ENCODE measurements at places on chromosomes 12 and 14.

DNA sequence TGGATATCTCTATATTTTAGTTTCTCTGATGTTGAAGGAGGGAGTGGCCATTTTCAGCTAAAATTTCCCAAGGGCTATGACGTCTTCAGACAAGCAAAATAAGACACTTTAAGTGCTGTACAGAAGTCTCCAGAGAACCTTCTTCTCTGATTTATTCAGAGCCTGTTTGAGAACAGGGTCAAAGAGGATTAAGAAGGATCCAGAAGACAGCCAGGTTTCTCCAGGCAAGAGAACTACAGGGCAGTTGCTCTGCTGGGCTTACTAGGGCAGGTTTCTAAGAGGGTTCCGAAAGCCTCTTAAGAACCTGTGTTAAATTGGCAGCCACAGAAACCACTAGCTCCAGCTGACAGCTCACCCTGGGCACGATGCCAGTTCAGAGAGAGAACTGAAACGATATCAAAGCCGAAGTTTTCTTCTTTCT, 1.2 kb downstream of the MGP start:
- DNase-seq, result peak; percentile 24

DNA sequence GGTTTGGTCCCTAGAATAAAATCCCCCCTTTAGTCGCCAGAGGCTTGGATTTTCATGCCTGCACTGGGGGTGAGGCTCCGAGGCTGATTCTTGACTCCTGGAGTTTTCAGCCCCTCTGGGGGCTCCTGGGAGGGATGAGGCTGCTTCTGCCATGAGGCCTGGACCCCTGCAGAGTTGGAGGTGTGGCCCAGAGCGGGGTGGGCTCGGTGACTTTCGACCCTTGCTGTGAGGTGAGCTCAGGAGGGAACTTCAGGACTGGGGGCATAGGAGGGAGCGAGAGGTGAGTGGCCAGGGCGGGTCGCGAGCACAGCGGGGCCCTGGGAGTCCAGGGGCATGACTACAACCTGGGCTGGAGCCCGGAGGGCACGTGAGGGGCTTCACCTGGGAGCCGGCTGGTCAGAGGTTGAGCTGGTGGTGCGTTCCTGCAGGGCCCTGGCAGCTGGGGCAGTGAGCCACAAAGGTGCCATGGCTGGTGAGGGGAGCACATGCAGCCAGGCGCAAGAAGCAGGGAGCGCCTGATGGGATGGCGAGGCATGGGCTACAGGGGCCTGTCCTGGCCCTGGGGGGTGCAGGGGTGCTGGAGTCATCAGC, 168.2 kb downstream of the KIF26A start:
- no peak for DNase-seq

DNA sequence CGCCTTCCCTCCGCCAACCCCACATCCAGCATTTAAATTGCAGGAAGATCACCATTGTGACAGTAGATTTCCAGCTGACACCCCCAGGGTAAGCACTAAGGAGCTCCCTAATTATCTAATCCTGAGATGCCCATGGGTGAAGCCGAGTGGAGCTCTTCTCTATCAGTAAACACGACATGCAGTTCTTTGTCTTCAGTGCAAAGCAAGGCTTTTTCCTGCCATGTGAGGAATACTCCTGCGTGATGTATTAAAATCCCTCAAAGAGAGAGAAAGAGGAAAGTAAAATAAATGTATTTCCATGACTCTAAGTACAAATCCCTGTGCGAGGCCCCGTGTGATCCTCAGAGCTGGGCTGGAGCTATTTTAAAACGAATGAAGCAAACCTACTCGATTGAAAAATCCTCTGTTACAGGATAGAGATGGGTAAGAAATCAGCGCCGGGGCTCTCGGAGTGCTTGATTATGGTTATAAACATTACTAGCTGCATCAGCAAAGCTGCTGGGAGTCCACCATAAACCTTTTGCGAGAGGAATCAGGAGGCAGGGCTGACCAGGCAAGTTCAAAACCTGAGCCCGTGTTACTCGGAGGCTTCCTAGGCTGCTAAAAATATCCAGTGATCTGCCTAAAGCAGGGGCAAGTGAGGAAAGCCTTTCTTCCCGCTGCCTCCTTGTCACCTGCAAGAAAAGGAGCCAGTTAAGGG, 61.5 kb downstream of the MAP1LC3B2 start:
- DNase-seq, result no peak

DNA sequence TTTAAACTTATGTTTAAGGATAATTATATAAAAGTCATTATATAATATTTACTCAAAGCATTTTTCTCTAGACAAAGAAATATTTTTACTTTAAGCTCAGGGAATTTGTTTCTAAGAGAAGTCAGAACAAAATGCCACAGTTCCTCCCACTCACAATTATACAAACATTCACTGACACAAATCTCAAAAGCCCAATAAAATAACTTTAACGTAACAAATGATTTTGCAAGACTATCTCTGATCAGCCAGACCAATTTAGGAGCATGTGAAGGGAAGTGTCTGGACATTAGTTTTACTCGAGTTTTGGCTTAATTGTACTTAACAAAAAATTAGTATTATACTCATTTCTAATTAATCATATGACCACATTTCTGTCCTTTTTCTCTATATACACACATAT, 41.2 kb downstream of the COCH start:
- DNase-seq, result no peak

- DNase-seq, result no peak
Measured at GRCh38 chr14:21326972-21327371, 47.1 kb downstream of the RPGRIP1 start.

GRCh38 chr12:20455001-20455706, 86.8 kb downstream of the PDE3A start:
- no peak for DNase-seq

GRCh38 chr12:8501720-8502119, 11.6 kb upstream of the CLEC4D start:
- DNase-seq, result no peak

DNA sequence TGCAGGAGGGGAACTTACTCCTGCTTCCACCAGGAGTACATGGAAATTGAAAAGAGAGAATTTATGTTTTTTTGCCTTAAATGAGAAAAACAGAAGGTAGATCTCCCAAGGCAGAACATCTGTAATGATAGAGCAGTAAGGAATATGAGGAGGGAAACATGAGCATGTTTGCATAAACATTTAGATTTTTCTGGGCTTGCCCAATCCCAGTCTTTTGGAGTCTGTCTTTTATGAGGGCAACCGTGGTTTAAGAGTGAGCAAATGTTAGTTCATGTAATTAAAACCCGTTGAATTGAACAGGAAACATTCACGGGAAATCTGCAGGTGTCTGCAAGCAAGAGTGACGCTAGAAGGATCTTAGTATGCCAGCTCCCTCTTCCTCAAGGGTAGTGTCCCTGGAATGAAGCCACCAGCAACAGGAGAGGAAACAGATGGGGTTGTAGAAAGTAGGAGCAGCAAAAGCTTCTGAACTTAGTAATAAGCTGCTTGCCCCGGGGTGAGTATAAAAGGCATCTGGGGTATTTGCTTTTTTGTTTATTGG, 79.3 kb downstream of the ARF6 start:
- DNase-seq, result peak; percentile 27

- no peak for DNase-seq
Measured at GRCh38 chr12:106119301-106119700, 19.5 kb downstream of the NUAK1 start.

DNA sequence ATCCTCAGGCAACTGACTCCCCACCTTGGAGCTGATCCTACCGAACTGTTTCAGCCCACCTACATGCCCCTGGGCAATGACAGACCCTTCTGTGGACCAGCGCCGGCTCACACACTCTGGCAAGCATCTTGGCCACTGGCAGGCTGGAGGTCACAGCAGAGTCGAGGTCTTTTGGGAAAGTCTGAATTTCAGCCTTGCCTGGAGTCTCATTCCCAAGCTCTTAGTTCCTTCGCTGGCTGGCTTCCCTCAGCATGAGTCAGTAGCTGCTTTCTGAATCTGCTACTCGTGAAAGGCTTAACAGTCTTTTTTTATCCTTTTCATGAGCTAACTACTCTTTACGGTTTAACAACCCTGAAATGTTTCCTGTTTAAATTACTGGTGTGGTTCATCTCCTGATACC, 44.5 kb downstream of the ASCL4 start:
- DNase-seq, result no peak

GRCh38 chr14:105281371-105282097, 19.3 kb downstream of the BRF1 start:
- no peak for DNase-seq

GRCh38 chr12:117563706-117564105, 202.3 kb upstream of the NOS1 start:
- DNase-seq, result no peak

DNA sequence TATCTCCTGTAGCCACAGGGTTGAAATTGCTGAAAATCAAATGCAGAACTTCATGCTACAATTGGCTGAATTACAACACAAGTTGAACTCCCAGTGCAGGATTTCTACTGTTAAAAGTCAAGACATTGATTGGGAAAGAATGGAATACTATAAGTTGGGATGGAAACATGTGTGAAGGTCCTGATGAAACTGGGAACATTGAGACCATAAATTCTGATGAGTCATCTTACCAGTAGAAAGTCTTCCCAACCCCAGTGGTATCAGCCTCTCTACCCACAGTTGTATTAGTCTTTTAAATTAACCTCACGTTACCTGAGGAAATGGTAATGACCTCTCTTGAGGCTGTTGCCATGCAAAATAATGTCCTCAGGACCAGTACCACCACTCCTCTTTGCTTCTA, 27.4 kb upstream of the DYRK2 start:
- no peak for DNase-seq

GRCh38 chr12:16972923-16973770, 367.2 kb upstream of the LMO3 start:
- no peak for DNase-seq

DNA sequence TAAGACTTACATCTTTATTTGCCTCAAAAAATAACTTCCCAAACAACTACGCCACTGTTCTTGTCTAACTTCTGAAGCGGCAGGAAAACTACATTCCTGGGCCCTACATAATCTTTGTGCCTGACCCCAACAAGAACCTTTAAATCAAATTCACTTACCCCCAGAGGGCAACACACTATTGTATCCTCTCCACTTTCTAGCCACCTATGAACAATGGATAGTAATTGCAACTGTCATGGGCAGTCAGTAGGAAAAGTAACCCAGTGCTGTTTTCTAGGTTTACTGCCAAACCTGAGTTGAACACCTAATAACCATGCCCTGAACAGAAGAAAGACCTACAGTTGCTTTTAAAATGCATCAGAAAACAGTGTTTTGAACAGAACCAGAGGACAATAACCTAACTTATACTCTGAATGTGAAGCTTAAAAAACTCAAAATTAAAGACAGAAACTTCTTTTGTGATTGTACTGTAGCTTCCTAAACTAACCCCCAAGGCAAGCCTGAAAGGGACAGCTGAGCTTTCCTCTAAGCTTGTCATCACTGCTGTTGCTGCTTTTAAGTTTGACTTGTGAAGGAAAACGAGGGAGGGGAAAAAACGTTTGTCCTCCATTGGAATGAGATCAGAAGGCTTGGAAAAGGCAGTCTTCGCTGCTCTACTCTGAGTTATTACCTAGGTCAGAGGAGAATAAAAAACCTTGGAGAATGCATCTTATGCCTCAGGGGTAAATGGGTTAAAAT, 195.7 kb downstream of the SOX5 start:
- no peak for DNase-seq

DNA sequence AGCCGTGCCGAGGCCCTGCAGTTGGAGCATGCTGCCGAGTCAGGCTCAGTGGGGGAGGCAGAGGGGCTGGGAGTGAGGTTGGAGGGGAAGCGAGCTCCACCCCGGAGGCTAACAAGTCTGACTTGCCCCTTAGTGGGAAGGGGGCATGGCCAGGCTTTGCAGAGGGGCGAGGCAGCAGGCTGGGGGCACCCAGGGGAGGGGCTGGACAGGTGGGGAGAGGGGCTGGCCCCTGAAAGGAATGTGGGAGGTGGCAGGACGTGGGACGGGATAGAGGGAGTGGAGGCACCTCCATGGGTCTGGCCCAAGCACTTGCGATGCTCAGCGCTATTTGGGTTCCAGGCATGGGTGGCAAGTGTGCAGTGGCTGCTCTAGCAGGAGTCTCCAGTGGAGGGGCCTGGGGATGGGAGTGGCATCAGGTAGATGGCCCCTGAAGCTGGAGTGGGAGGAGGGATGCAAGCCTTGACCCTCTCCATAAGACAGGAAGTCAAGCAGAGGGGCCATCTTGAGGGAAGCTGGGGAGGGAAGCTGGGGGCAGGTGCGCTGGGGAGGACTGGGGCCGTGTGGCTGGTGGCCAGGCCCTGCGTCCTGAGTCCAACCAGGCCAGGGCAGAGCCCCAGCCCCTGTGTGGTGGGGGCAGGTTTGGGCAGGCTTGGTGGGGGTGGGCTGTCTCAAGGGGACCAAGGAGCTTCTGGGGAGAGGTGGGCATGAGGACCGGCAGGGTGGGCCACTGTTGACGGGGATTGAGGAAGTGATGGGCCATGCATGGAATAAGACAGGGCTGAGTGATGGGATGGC, 2.6 kb downstream of the TRMT61A start:
- DNase-seq, result no peak

DNA sequence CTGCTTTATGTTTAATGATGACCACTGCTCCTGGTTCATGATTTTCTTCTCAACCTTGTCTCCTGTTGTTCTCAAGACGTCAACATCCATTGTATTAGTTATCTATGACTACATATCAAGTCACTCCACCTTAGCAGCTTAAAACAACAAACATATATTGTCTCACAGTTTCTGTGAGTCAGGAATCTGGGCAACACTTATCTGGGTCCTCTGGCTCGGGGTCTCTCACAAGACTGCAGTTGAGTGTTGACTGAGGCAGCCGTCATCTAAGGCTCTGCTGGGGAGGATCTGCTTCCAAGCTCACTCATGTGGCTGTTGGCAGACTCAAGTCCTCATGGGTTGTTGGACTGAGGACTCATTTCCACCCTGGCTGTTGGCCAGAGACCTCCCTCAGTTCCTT, 27.3 kb upstream of the FRS2 start:
- no peak for DNase-seq

- DNase-seq, result no peak
Measured at GRCh38 chr12:6450091-6450868, 1.6 kb upstream of the TAPBPL start.

GRCh38 chr14:47438650-47439140, 236.7 kb downstream of the MDGA2 start:
- DNase-seq, result no peak

- no peak for DNase-seq
Measured at GRCh38 chr14:24165785-24166184, 4.7 kb downstream of the IRF9 start.

DNA sequence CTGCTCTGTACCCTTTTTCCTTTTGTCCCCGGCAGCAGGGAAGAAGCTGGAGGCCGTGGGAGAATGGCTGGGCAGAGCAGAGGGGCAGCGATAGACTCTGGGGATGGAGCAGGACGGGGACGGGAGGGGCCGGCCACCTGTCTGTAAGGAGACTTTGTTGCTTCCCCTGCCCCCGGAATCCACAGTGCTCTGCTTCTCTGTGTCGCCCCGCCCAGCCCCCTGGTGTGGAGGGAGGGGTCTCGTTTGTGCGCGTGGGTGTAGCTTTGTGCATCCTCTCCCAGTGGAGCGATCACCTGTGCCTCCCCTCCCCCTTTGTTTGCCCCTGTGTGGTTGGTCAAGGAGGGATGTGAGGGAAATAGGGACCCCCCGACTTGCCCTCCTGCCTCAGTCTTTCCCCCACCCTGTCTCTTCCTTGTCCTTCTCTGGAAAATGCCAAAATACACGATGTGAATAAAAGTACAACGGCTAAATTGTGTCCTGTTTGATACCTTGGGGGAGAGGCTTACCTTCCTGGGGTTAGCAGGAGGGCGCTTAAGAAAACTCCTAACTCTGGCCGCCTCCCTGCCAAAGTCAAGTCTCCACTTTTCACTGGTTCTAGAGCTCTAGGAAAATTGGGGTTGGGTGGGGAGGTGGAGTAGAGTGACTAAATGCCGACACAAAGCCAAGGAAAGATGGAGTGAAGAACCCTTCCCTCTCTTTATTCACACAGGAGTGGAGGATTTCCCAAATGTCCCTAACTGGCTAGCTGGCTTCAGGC, 990 bp upstream of the TPI1 start:
- DNase-seq, result no peak

- no peak for DNase-seq
Measured at GRCh38 chr12:8687846-8688601, 9.8 kb upstream of the RIMKLB start.
